ENCODE measurements at places on chromosomes 2 and 18. TPM values are rescaled to one million over a fixed set of nuclear protein-coding genes. Genes with fewer than 3 reads are reported as not detected.

MYOM1 gene
- total RNA-seq = 0.12 TPM

IMPA2 gene
- 41.8 TPM for total RNA-seq

HAAO gene
- total RNA-seq = not detected

MAL gene
- not detected for total RNA-seq

IFIH1 gene
- 6.7 TPM for total RNA-seq

KCNF1 gene
- 0.54 TPM for total RNA-seq

CXXC1 gene
- total RNA-seq = 27.7 TPM

CRACDL gene
- 8.5 TPM for total RNA-seq

CDH19 gene
- total RNA-seq = not detected

ARHGAP25 gene
- total RNA-seq = 23.3 TPM

SP5 gene
- total RNA-seq = not detected
